ENCODE measurements at places on chromosomes 4 and X.
A peak's percentile ranks its signal among the peaks of the same experiment; 100 is the strongest.

DNA sequence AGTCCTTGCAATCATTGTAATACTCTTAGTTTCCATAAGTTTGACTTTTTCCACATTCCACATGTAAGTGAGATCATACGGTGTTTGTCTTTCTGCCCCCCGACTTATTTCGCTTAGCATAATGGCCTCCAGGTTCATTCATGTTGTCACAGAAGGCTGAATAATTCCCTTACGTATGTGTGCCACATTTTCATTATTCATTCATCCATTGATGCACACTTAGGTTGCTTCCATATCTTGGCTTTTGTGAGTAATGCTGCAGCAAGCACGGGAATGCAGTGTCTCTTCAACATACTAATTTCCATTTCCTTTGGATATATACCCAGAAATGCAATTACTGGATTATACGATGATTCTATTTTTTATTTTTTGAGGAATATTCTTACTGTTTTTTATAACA is 22.0 kb upstream of the VEGFC start:
- no peak for DNase-seq

DNA sequence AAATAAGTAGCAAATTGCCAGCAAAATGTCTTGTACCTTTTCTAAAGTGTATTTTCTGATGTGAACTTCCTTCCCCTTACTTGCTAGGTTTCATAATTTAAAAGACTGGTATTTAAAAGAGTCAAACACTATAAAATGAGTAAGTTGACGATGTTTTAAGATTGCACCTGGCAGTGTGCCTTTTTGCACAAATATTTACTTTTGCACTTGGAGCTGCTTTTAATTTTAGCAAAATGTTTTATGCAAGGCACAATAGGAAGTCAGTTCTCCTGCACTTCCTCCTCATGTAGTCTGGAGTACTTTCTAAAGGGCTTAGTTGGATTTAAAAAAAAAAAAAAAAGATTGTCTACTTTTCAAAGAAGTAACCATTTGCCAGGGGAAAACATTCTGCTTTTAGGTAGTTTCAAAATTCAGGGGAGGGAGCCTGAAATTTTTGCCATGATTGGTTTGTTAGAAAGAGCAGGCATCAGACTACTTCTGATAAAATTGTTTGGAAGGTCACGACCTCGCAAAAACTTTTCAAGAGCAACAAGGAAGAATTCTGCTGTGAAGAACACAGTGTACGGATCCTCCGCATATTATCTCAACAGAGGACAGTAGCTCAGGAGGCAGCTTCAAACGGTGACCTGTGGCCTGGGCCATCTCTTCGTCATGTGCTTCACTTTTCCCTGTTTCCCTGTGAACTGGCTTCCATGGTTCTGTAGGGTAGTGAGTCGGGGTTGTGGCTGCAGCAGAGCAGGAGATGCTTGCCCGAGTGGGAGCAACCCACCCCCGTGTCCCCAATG is 66.1 kb downstream of the CDS1 start:
- no peak for DNase-seq

- no peak for DNase-seq
Observed at GRCh38 chr4:39369301-39369700, 3.1 kb upstream of the RFC1 start.

DNA sequence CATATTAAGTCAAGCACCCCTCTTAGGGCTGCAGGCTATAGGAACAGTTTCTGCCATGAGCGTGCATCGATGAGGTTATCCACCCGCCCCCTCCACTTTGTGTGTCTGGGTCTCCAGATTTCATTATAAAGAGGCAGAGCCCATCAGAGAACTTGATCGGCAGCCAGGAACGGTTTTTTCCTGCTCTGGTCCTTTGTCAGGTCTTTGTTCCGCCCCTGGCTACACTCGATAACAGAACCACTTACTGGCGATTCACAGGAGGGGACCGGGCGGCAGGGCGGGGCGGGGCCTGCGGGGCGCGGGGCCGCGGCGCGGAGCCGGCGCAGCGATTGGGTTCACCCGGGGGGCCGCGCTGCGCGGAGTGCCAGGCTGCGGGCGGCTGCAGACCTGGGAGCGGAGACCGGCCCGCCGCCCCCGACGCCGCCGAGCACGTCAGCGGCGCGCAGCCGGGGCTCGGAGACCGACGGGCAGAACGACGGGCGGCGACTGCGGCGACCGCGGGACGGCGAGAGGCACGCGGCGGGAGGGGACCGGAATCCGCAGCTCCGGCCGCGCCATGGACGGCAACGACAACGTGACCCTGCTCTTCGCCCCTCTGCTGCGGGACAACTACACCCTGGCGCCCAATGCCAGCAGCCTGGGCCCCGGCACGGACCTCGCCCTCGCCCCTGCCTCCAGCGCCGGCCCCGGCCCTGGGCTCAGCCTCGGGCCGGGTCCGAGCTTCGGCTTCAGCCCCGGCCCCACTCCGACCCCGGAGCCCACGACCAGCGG is at the start of gene SLC10A4:
SLC10A4 (plus strand) TSS at position 338 of the 771 bp plus-strand sequence; CDS start at position 557, 219 bp downstream.
- no peak for DNase-seq

DNA sequence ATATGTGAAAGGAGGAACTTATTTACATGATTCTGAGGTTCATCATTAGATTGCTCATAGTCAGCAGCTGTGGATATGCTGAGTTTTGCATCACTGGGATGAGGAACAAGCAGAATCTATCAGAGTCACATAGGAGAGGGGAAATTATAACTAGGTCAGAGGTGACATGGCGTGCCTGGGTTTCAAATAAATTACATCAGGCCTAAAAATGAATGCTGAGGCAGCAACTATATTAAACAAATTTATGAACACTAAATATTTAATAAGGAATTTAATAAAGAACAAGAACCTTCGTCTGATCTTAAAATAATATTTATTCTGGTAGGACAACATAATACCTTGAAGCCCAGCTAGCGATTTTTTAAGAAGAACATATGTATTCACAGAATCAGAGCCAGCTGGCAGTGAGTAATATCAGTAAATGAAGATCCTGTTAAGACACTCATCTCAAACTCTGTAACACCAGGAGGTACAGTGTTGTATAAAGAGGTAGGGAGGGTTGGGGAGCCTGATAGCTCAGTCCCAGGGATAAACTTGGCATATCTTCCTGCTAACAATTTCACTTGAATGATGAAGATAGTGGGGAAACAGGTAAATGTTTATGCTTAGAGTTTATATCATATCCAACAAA is 60.9 kb upstream of the HS3ST1 start:
- DNase-seq = no peak

DNA sequence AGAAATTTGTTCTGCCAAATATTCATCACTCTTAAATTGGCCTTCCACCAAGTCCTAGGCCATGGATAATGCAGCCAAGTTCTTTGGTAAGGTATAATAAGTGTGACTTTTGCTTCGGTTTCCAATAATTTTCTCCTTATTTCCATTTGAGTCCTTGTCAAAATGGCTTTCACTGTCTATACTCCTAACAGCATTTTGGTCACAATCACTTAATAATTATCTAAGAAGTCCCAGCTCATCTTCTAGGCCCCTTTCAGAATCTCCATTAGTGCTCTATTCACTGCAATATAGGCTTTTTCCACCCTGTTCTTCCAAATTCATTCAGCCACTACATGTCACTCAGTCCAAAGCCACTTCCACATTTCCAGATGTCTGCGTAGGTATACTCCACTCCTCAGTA is 51.0 kb upstream of the SPIN4 start:
- DNase-seq = no peak

DNA sequence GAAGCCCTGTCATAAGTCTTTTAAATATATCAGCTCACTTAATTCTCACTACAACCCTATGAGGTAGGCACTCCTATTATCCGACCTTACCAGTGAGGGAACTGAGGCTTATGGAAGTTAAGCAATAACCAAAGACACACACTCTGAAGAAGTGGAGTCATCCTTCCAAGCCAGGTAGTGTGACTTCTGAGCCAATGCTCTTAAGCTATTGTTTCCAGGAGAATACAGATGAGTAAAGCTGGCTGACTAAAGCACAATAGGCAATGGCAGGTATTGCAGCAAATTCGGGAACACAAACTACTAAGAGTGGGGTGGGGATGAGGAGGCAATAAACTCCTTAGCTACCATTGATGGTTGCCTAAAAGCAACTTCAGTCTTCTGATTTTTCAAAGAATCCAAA is 81.8 kb upstream of the KIT start:
- no peak for DNase-seq

- no peak for DNase-seq
Observed at GRCh38 chr4:140989944-140990343, 143.3 kb downstream of the RNF150 start.

DNA sequence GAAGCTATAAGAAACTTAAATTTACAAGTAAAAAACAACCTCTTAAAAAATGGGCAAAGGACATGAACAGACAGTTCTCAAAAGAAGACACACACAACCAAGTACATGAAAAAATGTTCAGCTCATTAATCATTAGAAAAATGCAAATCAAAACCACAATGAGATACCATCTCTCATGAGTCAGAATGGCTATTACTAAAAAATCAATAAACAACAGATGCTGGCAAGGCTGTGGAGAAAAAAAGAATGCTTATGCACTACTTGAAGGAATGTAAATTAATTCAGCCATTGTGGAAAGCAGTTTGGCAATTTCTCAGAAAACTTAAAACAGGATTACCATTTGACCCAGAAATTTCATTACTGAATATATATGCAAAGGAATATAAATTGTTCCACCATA is 666.3 kb upstream of the GRIA3 start:
- no peak for DNase-seq

DNA sequence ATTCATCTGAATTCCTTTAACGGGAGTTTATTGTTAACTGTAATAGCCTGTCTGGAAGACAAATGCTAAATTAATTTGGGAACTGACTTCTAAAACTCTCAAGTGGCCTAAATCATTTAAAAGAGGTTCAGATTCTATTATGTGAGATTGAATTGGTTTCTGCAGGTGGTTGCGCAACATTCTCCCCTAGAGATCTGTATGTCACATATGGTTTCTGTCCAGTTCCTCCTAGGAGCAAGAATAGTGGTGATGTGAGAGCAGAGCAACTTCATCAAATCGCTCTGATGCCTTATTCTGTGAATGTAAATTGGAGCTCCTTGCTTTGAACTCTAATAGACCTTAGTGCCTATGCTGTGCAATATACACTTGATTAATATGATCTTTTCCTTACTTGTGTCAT is 144.6 kb upstream of the GPR101 start:
- DNase-seq = no peak

DNA sequence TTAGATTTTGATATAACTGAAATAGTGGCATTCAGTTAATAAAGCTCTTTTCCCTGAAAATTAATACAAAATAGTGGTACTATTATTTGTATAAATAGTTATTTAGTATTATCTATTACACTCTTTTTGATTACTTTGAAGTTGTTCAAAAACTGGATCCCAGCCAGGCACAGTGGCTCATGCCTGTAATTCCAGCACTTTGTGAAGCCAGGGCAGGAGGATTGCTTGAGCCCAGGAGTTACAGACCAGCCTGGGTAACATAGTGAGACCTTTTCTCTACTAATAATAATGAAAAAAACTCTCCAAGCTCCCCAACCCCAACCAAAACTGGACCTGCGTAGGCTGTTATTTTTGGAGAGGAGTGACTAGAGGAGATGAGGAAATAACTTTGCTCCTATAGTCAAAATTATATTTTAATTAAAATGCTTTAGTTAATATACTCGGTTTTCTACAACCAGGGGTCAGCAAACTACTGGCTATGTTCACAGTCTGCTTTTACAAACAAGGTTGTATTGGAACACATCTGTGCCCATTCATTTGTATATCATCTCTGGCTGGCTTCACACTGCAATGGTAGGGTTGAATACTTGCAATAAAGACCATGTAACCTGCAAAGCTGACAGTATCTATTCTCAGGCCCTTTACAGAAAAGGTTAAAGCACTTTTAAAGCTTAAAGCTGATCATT is 27.6 kb downstream of the GUCY1A1 start:
- DNase-seq = no peak

- DNase-seq = no peak
Observed at GRCh38 chr4:114037988-114038387, 58.5 kb upstream of the ARSJ start.

- no peak for DNase-seq
Observed at GRCh38 chr4:148843625-148844024, 401.4 kb upstream of the NR3C2 start.

GRCh38 chrX:154530286-154530685 is 14.3 kb upstream of the FAM3A start:
- no peak for DNase-seq

GRCh38 chr4:100988876-100989275 is 358.4 kb downstream of the PPP3CA start:
- no peak for DNase-seq

DNA sequence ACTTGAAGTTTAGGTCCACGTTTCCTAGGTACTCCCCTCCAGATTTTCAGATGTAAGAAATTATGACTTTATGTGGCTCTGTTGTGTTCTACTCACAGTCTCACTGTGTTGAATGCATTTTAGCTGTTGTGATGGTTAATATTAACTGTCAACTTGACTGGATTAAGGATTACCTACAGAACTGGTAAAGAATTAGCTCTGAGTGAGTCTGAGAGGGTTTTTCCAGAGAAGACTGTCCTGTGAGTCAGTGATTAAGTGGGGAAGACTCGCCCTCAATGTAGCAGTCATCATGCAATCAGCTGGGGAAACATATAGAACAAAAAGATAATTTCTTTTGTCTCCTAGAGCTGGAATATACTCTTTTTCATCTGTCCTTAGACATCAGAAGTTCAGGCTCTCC is 493.4 kb downstream of the ACTRT1 start:
- DNase-seq = no peak

DNA sequence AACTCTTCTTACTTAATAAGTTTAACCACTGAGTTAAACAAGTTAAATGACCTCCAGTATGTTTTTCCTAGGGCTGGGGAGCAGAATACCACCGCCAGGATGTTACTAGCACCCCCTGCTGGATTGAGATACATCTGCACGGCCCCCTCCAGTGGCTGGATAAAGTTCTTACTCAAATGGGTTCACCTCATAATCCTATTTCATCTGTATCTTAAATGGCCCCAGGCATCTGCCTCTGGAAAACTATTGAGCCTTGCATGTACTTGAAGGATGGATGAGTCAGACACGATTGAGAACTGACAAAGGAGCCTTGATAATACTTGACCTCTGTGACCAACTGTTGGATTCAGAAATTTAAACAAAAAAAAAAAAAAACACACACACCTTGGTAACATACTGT is 61.5 kb upstream of the MMAA start:
- peak; percentile 43 for DNase-seq

DNA sequence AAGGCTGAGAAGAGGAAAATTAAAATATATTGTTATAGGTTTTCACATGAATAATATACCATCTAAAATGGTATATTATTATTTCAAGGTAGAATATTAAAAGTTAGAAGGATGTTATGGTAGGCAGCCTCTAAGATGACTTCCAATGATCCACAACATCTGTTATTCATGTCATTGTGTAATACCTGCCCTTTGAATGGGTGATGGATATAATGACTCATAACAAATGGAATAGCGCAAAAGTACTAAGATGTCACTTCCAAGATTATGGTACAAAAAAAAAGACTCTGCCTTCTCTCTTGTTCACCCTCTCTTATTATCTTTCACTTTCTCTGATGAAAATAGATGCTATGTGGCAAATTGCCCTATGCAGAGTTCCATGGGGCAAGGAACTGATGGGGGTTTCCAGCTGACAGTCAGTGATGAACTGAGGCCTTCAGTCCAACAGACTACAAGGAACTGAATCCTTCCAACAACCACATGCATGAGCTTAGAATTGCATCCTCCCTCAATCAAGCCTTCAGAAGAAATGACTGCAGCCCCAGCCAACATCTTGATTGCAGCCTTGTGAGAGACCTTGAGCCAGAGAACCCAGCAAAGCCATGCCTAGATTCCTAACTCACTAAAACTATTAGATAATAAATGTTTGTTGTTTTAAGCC is 57.7 kb downstream of the HS6ST2 start:
- no peak for DNase-seq

GRCh38 chr4:55184600-55185523 is 59.5 kb upstream of the KDR start:
- DNase-seq = peak; percentile 26

- DNase-seq = peak; percentile 82
Observed at GRCh38 chrX:48475774-48476577, at the start of gene FTSJ1. Gene FTSJ1 (plus strand): TSS chrX:48476199. CDS start chrX:48478048, 1,849 bp downstream.
